Astrocyte (in vitro differentiated cells and primary cell): ENCODE measurements at places on chromosomes 16 and 17. TPM values are rescaled to one million over a fixed set of nuclear protein-coding genes. Genes with fewer than 3 reads are reported as not detected.

DNA sequence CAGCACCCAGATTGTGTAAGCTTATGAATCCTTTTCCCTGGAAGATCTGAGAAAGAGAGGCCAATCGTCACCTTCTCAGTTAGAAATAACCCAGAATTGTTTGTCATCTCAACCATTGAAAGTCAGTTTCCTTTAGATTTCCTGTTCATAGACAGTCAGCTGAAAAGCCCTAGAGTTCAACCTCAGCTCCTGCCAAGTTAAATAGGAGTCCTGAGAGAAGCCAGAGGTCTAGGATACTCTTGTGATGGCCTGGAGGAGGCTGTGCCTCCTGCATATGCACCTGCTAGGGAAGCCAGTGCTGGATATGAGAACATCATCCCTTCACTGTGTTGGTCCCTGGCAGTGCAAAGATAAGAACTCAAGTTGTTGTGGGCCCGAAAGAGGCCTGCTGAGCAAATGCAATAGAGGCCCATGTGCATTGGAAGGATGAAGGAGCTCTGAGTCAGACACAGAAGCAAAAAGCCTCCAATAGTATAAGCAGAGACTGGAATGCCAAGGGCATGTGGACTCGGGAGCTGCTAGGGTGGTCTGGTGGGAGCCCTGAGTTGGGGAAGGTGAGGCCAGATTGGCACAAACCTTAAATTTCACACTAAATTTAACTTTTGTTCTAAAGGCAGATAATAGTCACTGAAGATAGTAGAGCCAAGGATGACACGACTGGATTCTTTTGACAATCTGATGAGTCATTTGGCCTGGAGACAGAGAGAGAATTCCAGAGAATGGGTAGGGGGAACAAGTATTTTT lies 520.9 kb upstream of the CDH5 start:
- DNase-seq, result peak; percentile 5

- DNase-seq, result no peak
Measured at GRCh38 chr17:13273806-13274205, 256.0 kb upstream of the ELAC2 start.

GRCh38 chr17:39671651-39672521 lies 3.6 kb downstream of the PNMT start:
- DNase-seq, result peak; percentile 10

CES1 gene
- not detected in 2 replicates for total RNA-seq

KRTAP2-1 gene
- not detected in 2 replicates for total RNA-seq

DNA sequence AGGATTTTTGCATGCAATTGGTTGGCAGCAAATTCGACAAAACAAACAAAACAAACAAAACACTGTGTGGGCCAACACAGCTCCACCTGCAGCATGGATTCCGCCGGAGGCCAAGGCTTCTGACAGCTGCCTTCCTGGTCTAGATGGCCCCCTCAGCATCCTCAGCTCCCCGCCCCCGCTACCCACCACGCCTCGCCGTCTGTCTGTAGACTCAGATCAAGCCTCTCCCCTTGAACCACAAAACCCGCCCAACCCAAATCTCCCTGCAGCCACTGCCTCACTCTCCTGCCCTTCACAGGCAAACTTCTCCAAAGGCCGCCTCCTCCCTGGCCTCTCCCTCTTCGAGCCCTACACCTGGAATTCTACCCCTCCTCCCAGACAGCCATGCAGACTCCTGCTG lies 57.9 kb downstream of the RTN4RL1 start:
- DNase-seq, result no peak

ODF4 gene
- not detected in 2 replicates for total RNA-seq

CCL22 gene
- not detected in 2 replicates for total RNA-seq

CCDC200 gene
- not detected in 2 replicates for total RNA-seq

GRCh38 chr17:77727037-77727615 lies 231.4 kb upstream of the TNRC6C start:
- DNase-seq, result no peak

DNA sequence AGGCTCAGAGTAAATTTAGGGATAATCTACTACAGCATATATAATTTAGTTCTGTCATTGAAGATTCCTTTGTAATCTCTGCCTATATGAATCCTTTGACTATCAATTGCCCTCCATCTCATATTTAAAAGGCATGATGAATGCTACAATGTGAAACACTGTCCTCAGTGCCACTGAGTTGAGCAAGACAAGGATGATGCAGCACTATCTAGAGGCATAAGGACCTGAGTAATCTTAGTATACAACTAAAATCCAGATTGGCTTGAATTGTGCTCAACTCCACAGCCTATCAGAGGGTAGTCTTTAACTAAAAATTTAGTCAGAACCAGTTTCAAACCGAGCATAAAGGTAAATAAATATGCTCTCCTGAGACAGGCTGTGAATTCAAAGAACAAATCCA lies 11.6 kb upstream of the STRADA start:
- DNase-seq, result no peak

GRCh38 chr16:16143038-16143763 lies 80.1 kb downstream of the ABCC6 start:
- no peak for DNase-seq

CCL1 gene
- not detected in 2 replicates for total RNA-seq

DBNDD1 gene
- 18.1 and 24.0 TPM in 2 replicates for total RNA-seq

ATP2C2 gene
- total RNA-seq, result 0.29 and 0.41 TPM in 2 replicates

DNA sequence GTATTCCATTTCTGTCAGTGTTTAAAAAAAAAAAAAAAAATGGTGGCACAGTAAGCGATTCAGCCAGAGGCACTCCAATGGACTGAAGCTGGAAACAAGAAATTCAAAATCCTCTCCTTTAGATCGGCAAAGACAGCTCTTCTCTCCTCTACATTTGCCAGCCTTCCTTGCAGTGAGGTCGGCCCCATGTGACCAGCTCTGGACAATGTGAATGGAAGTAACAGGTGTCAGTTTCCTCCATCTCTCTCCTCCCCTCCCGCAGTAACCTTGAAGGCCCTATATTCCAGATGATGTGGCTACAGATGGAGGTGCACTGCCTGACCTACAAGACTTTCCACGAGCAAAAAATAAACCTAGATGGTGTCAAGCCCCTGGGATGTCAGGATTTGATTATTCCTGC lies 15.0 kb downstream of the CUEDC1 start:
- no peak for DNase-seq

DNA sequence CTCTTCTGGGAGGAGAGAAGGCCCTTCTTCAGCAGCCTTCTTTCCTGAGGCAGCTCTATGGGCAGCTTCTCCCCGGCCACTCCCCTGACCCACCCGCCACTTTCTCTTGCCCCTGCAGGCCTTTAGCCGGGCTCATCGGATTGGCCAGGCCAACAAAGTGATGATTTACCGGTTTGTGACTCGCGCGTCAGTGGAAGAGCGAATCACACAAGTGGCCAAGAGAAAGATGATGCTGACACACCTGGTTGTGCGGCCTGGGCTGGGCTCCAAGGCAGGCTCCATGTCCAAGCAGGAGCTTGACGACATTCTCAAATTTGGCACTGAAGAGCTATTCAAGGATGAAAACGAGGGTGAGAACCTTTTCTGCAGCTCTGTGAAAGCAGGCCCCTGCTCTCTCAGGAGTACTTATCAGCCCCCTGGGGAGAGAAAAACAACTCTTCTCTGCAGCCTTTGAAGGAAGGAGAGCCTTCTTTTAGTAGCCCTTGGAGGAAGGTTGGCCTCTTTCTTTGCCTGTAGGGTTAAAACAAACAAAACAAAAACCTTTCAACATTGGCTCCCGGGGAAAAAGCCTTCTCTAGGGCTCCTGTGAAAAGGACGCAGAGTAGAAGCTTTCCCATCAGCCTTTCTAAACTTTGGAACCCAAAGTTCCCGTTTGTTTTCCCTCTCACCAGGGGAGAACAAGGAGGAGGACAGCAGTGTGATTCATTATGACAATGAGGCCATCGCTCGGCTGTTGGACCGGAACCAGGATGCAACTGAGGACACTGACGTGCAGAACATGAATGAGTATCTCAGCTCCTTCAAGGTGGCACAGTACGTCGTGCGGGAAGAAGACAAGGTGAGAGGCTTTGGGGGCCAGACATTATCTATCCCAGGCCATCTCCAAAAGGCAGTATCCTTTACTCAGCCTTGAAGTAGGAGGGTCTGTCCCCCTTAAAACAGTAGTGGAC lies 12.7 kb downstream of the RNF227 start:
- no peak for DNase-seq
